H9 (cell line): ENCODE measurements at places on chromosomes 16 and 17.
A peak's percentile ranks its signal among the peaks of the same experiment; 100 is the strongest.

GRCh38 chr17:75109046-75109406, 743 bp upstream of the ARMC7 start:
- peak; percentile 64 for DNase-seq

DNA sequence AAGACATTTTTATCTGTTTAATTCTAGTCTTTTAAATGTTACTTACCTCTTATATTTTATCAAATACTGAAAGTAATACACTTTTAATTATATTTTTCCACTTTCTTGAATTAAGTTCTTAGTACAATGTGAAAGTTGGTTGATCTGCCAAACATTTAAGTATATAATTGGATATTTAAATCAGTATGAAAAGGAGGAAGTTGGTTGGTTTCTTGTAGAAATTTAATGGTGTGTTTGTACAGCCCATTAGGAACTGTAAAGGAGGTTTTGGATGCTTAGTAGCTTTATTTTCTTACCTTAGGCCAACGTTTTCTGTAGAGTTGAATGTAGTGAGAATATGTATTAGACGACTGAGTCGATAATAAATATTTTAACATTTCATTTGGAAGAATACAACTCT, 5.4 kb downstream of the NFATC3 start:
- no peak for DNase-seq

GRCh38 chr17:65557349-65558310, 3.8 kb downstream of the AXIN2 start:
- DNase-seq: no peak

DNA sequence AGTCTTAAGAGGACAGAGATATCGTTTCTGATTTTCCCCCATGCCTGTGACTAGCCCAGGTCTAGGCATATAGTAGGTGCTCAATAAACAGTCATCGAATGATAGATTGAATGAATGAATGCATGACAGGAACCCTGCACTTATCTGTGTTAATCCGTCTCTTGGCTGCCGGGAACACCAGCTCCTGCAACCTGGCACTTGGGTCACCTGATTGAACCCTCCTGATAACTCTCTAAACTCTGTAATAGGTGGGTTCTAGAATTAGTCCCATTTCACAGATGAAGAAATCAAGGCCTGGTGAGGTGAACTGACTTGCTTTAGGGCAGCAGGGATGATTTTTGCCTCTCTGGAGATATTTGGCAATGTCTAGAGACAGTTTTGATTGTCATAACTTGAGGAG, 43.7 kb downstream of the ABCC1 start:
- DNase-seq: no peak
